MCF 10A (cell line): ENCODE measurements at places on chromosomes 2 and 18. TPM values are rescaled to one million over a fixed set of nuclear protein-coding genes. Genes with fewer than 3 reads are reported as not detected.

Gene CD226
- 2.6 and 3.4 TPM in 2 replicates for total RNA-seq

Gene PRKAG3
- total RNA-seq, result not detected in 2 replicates

Gene LRRC30
- not detected in 2 replicates for total RNA-seq

Gene MC2R
- total RNA-seq, result not detected in 2 replicates

Gene LHCGR
- total RNA-seq, result not detected in 2 replicates

Gene SAG
- total RNA-seq, result not detected in 2 replicates

GRCh38 chr2:205722283-205722918 lies 40.1 kb downstream of the NRP2 start:
- H3K36me3 ChIP-seq, result peaks cover 15% of the 10 kb centered on the region
- no peak for DNase-seq
- no peaks in the 10 kb centered on the region for H3K4me1 ChIP-seq
- no peak overlapping the region for H3K4me3 ChIP-seq
- peak overlapping the region; percentile 49 for H3K27ac ChIP-seq

- H3K36me3 ChIP-seq, result no peaks in the 10 kb centered on the region
- H3K27ac ChIP-seq, result no peak overlapping the region
- H3K4me3 ChIP-seq, result no peak overlapping the region
- peaks cover 36% of the 10 kb centered on the region for H3K4me1 ChIP-seq
Observed at GRCh38 chr2:144014103-144014502, 505.8 kb downstream of the ZEB2 start.

DNA sequence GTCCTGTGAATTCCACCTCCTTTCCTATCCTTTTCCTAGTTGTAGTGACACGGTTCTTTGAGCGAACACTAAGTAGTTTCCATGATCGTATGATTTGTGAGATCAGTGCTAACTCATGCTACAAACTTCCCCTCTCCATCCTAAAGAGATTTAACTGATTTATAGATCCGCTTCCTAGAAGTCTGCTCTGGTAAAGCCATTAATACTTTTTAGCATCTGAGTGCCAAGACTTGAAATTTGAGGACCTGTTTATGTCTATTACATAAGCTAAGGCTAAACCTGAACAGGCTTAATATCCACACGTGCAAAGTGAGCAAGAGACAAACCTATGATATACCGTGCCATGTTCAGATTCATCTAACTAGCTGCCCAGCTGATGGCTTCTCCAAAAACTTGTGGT lies 14.9 kb downstream of the PROKR1 start:
- peaks cover 66% of the 10 kb centered on the region for H3K27me3 ChIP-seq
- no peak for DNase-seq
- peaks cover under 1% of the 10 kb centered on the region for H3K4me1 ChIP-seq
- no peak overlapping the region for H3K4me3 ChIP-seq

DNA sequence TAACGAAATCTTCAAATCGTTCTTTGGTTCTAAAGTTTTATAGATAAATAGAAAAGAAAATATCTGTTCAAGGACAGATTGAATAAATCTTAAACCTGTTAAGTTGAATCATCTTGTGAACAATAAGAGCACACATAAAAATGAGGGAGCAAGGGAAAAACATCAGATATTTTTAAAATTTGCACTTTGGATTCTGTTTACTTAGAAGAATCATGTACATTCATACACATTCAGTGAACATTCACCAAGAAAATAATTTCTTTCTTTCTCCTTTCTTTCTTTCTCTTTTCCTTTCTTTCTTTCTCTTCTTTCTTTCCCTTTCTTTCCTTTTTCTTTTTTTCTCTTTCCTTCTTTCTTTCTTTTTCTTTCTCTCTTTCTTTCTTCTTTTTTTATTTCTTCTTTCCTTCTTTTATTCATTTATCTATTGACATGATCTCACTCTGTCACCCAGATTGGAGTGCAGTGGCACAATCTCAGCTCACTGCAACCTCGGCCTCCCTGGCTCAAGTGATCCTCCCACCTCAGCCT lies 164.9 kb downstream of the PDE1A start:
- H3K4me1 ChIP-seq, result no peaks in the 10 kb centered on the region
- no peaks in the 10 kb centered on the region for H3K36me3 ChIP-seq
- H3K27me3 ChIP-seq, result no peaks in the 10 kb centered on the region

- H3K4me1 ChIP-seq, result no peaks in the 10 kb centered on the region
- H3K36me3 ChIP-seq, result no peaks in the 10 kb centered on the region
Observed at GRCh38 chr2:140747090-140747489, 1383.7 kb downstream of the LRP1B start.

GRCh38 chr18:69974365-69974764 lies 26.7 kb upstream of the CD226 start:
- no peak overlapping the region for H3K27ac ChIP-seq
- DNase-seq, result peak; percentile 53
- H3K36me3 ChIP-seq, result peaks cover 18% of the 10 kb centered on the region

GRCh38 chr2:108184419-108184818 lies 55.3 kb upstream of the SULT1C3 start:
- no peaks in the 10 kb centered on the region for H3K4me1 ChIP-seq
- DNase-seq, result peak; percentile 47
- H3K4me3 ChIP-seq, result no peak overlapping the region
- H3K36me3 ChIP-seq, result no peaks in the 10 kb centered on the region
- peaks cover 23% of the 10 kb centered on the region for H3K27me3 ChIP-seq
- no peak overlapping the region for H3K27ac ChIP-seq

- no peak overlapping the region for H3K27ac ChIP-seq
- no peaks in the 10 kb centered on the region for H3K27me3 ChIP-seq
- no peak overlapping the region for H3K4me3 ChIP-seq
- H3K4me1 ChIP-seq, result peaks cover 5% of the 10 kb centered on the region
Observed at GRCh38 chr2:238162846-238163441, 4.2 kb downstream of the ERFE start.

DNA sequence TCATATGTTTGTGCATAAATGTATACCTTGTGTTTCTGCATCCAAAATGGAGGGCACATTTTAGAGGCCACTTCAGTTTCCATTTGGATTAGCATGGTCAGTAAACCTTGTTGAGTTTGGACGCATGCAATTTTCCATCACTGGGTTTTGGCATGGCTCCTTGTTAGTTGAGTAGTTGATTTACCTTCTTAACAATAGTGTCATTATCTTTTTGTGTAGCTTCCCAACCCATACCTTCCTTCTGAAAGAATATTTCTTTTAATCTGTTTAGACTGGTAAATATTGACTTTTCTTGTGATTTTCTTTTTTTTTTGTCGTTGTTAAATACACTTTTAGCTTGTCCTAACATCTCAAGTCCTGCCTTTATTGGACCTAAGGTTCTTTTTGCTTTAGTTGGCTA lies 15.5 kb downstream of the RPIA start:
- DNase-seq, result no peak
- no peaks in the 10 kb centered on the region for H3K4me1 ChIP-seq
- no peak overlapping the region for H3K27ac ChIP-seq
- H3K4me3 ChIP-seq, result no peak overlapping the region
